ENCODE measurements at places on chromosomes 1 and 21.

DNA sequence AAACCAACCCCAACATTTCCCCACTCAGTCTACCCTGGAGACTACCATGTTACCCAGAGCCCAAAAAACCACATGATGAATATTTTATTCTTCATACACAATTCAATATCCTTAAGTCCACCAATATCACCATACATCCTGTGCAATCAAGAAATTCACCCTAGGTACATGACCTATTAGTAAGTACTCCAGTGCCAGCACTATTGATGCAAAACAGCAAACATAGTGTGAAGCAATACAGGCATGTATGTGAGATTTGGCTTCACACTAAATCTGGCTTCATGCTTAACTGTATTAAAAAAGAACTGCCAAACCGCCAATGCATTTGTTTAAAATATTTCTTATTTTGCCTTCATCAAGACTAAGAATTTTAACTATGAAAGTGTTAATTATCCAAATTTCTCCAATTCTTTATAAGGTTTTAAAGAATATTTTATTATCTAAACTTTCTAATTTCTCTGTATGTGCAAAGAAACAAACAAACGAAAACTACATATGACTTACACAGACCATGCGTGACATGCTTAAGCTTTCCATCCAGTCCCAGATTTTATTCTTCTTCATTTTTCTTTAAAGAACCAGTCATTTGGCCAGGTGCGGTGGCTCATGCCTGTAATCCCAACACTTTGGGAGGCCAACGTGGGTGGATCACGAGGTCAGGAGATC is 22.4 kb upstream of the TMEM125 start:
- DNase-seq: no peak

DNA sequence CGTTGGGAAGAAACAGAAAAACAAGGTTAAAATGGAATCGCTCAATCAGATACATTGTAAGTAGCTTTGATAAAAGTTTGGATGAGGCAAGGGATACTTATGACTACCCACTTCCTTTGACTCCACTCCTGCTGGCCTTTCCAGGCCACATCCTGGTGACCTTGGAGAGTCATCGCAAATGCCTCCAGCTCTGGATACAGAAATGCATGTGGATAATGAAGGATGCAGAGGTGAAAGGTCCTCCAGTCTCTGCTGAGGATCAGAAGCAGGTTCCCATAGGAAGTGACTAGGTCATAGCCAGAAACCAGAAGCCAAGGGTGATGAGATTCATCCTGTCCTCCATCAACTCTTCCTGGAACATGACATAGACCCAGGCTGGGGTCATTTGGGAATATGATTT is 6.2 kb upstream of the CAMK1G start:
- no peak for DNase-seq

- peak; percentile 41 for DNase-seq
These were observed 15.9 kb downstream of the ZMYND12 start for GRCh38 chr1:42439940-42440339.

DNA sequence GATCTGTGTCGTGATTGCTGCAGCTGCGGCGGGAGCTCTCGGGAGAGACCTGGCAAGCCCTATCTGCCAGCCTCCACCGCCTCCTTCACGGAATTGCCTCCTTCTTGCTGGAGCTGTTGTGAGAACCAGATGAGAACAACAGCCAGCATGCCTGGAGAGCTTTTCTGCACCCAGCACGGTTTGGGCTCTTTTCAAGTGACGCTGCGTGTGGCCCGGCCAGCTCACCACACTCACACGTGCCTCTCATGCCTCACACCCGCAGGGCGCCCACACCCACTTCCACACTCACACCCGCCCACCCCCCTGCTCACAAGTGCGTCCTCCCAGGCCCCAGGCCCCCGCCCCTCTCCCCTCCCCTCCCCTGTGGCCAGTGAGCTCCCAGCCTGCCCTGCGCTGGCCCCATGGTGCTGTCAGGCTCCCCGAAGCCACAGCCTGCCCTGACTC is 135.7 kb upstream of the RUNX3 start:
- DNase-seq: peak; percentile 23

GRCh38 chr1:54542120-54542961 is 5.7 kb upstream of the ACOT11 start:
- DNase-seq: peak; percentile 60

DNA sequence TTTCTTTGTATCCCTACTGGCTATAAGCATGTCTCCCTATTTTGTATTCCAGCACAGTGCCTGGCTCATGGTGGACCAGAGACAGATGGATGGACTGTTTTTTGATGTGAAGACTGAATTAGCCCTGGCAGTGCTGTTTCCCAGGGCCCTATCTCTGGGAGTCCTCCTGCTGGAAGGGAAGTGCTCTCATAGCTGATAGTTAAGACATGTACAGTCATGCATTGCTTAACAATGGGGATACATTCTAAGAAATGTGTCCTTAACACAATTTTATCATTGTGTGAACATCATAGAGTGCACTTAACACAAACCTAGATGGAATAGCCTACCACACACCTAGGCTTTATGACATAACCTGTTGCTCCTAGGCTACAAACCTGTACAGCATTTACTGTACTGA is 21.1 kb downstream of the TLCD4 start:
- no peak for DNase-seq

Data from cardiac fibroblast (primary cell).